Left ventricle myocardium inferior (tissue), 1 donor: ENCODE measurements at places on chromosomes 3 and 15. TPM values are rescaled to one million over a fixed set of nuclear protein-coding genes. Genes with fewer than 3 reads are reported as not detected.

FGF12 gene
- 325 TPM for total RNA-seq

GPR27 gene
- 7.3 TPM for total RNA-seq

SOX14 gene
- total RNA-seq = not detected

STRC gene
- total RNA-seq = not detected
